ENCODE measurements at places on chromosomes 11 and 22.

GRCh38 chr11:128551611-128552335 lies 35.6 kb downstream of the ETS1 start:
- DNase-seq, result no peak

DNA sequence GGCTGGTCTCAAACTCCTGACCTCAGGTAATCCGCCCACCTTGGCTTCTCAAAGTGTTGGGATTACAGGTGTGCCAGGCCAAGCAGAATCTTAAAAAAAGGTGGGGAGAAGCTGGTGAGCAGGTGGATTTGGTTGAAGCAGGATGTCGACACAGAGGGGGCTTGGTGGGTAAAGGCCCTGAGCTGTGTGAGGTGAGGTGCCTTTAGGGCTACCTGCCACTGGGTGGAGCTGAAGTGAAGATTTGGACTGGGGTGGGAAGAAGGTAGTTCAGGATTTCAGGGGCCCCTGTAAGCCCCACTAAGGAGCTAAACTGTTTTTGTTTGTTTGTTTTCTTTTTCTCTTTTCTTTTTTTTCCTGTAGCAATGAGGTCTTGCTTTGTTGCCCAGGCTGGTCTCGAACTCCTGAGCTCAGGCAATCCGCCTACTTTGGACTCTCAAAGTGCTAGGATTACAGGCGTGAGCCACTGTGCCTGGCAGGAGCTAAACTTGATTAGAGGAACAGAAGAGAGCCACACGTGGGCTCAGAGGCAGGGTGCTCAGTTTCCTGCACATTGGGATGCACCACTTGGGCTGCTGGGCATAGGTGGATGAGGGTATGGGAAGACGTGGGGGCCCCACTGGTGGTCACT lies 6.0 kb downstream of the P2RX6 start:
- DNase-seq, result no peak

DNA sequence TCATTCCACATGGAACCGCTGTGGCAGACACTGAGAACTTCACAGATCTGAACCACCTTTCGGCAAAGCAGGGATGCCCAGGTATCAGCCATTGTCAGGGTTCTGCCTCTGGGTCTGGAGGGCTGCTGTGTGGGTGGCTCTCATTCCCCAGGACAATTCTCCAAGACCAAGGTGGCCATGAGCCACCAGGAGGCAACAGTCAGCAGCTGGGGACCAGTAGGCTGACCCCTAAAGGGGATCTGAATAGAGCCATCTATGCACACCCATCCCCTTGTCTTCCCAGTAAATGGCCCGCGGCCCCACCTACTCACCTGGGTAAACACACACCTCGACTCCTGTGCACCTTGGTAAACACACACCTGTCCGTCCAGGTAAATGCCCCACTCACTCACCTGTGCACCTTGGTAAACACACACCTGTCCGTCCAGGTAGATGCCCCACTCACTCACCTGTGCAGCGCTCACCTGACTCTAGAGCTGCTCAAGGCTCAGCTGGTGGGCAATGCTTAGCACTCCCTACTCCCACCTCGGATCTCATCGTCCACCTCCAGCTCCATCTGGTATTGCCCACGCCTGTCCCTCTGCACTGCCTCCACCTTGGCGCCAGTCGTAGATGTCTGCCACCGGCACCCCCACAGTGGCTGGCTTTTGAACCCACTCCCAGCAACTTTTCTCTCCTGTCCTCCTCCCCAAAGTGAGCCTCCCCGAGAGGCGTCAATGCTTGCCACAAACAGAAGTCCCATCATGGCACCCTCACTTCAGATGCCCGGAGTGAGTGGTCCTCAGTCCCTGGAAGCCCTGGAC lies 10.2 kb downstream of the SLC25A1 start:
- no peak for DNase-seq

DNA sequence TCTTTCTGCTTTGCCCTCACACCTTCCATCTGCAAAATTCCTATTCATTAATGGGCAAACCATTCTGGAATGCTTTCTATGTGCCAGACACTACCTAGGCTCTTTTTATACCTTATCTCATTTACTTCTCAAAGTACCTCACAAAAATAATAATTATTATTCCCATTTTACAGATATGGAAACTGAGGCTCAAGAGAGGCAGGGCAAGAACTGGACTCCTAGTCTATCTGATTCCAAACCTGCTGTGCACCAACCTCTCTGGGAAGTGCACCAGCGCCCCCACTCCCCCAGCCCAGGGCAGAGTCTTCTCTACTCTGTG lies 826 bp upstream of the DGAT2 start:
- DNase-seq, result no peak

DNA sequence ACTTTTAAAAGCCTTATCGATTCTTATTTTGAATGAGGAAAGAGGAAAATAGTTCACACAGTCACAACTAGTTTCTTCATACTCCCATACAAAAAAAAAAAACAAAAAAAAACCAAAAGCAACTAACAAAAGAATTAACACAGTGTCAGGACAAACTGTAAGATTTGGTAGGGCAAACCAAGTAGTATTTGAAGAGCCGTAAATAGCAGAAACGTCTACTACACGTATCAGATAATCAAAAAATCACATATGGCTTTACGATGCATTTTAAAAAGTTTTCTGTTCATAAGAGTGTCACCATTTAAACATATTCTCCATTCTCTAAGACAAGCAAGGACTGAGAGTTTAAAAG lies 2.3 kb downstream of the PICALM start:
- no peak for DNase-seq

- DNase-seq, result no peak
These were observed 21.4 kb upstream of the DKK3 start for GRCh38 chr11:12029738-12030363.

- no peak for DNase-seq
These were observed 112.4 kb downstream of the CACNA1I start for GRCh38 chr22:39682994-39683393.

- no peak for DNase-seq
These were observed 47.1 kb upstream of the OPCML start for GRCh38 chr11:133579165-133580031.

GRCh38 chr11:62712861-62713260 lies 5.4 kb downstream of the GNG3 start:
- no peak for DNase-seq

DNA sequence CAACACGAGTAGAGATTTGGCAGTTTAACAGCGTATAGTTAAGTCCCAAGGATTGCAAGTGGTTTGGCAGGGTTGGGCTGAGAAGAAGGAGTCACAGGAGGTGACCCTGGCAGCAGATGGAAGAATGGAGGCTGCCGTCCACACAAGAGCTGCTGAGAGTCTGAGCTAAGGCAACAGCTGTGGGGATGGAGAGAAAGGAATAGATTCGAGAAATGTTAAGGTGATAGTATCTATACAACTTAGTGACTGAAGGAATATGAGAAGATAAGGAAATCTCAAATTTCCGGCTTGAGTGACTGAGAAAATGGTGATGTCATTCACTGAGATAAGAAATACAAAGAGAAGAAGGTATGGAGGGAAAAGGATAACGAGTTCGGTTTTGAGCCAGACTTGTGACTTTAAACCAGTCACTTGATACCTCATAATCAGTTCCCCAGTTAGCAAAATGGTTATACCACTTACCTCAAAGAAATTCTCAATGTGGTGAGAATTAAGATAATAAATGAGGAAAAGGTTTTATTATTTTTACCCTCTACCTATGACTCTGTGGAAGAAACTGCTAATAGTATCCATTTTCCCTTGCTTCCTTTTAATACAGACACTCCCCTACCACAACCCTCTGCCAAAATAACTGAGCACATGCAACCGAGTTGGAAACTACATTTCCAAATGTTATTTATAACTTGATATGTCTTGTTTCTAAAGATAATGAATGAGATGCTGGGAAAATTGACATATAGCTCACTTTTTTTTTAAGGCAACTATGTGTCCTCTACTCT lies 30.7 kb downstream of the FAM168A start:
- no peak for DNase-seq

DNA sequence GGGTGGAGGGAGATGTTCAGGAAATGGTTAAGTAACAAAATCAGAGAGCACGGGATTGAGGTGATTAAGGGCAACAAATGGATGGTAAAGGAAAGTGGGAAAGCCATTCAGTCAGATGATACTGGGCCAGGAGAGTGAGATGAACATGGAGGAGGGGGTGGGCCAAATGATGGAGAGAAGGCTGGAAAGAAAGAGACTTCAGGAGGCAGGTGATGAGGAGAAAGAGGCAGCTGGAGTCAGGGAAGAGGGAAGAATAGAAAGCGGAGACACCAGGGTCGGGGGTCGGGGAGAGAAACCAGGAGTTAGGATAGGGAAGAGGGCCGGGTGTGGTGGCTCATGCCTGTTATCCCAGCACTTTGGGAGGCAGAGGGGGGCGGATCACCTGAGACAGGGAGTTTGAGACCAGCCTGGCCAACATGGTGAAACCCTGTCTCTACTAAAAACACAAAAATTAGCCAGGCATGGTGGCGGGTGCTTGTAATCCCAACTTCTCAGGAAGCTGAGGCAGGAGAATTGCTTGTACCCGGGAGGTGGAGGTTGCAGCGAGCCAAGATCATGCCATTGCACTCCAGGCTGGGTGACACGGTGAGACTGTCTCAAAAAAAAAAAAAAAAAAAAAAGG lies 4.7 kb upstream of the KDM2A start:
- DNase-seq, result no peak

- no peak for DNase-seq
These were observed 176.7 kb downstream of the SWAP70 start for GRCh38 chr11:9840460-9841004.

- no peak for DNase-seq
These were observed 193.7 kb upstream of the TBCEL start for GRCh38 chr11:120830085-120830620.

GRCh38 chr11:47359162-47359561 lies 6.7 kb upstream of the MYBPC3 start:
- no peak for DNase-seq

DNA sequence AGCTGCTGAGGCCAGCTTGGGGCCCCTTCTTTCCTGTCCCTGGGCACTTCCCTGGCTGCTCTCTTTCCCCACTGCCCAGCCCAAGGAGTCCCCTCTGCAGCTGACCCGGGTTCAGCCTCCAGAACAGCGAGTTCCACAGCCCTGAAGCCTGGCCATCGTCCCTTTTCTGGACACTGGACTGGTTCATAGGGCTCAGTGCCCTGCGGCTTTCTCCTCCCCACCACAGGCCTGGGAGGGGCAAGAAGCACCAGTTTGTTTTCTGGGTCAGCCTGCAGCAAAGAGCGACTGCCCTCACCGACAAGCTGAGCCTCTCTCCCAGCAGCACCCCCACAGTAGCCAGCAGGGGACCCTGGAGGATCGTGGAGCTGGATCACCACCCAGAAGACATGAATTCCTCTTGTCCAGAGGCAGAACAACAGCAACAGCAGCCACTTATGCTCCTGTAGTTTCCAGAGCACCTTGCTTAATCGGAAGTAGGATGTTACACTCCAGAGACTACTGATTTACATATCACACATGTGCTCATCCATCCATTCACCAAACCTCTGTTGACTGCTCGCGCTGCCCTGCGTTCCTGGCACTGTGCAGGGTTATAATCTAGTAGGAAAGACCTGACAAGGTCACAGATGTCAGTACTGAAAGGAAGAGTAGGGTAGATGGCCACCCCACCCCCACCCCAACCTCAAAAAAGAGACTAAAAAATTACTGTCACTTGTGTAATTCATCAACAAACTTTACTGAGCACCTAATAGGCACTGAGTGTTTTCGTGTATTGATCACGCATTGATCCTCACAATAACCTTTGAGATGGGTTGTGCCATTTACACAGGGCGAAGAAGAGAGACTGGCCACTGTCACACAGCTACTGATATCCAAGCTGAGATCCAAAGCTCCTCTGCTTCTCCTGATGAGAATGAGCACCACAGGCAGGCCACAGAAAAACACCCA lies 13.0 kb upstream of the CXCR5 start:
- DNase-seq, result peak; percentile 32

DNA sequence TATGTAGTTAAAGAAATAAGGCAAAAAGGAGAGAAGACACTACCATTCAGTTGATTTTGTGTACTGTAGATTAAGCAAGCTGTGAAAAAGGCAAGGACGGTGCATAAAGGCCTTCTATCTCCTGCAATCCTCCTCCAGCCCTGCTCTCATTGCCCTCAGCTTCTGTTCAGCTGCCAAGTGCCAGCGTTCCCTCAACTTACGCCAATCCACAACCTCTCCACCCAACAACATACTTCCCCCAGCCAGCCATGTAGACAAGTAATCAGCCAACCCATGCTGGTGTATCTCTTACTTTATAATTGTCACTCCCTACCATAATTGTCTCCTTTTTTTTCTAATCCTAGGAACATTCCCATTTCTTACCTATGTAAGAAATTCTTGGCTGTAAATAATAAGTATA lies 30.1 kb upstream of the ANO5 start:
- DNase-seq, result no peak

DNA sequence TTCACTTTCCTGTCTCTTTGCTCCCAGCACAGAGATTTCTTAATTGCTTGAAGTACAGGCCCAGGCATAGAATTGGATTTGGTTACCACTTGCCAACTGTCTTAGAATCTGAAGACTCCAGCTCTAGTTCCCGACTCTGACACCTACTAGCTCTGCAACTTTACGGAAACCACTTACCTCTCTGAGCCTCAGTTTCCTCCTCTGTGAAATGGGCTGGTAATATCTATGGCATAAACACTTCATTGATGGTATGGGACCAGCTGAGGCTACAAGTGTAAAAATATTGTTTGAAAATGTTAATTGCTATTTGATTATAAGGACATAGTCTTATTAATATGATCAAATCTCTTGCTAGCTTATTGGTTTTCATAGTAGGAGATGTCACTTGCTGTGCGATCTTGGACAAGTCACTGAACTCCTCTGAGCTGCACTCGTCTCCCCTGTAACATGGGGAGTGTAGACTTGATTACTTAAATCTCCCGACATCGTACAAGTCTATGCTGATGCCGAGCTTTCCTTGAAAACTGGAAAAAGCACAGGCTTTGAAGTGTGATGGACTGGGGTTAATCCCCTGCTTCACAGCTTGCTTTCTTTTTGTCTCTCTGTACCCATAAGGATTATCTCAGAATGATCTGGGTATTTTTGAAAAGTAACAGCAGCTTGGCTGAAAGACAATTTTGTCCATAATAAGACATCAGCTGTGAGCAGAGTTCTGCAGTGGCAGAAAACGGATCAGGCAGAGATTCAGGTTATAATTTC lies 11.8 kb upstream of the E2F8 start:
- no peak for DNase-seq

- DNase-seq, result peak; percentile 26
These were observed 12.5 kb downstream of the L3MBTL2 start for GRCh38 chr22:41217553-41218157.

- no peak for DNase-seq
These were observed 19.7 kb downstream of the ZNRF3 start for GRCh38 chr22:28903080-28903479.

DNA sequence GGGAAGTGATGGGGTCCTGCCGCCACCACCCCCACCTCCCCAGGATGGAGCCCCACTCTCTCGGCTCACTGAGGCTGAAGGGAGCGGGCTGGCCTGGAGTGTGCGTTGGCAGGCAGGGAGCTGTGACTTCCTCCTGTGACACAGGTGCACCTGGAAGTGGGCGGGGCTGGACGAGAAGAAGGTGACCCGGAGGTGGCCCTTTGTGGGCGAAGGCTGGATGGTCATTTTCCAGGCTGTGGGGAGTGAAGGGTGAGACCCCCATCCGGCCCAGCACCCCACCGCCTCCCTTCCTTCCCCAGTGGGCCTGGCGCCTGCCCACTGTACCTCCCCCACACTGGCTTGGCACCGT lies 15.3 kb downstream of the IL17REL start:
- DNase-seq, result no peak

- no peak for DNase-seq
These were observed 54.6 kb downstream of the KCNA4 start for GRCh38 chr11:29962243-29962642.

Measured in stimulated activated CD4-positive, alpha-beta T cell treated with anti-CD3 and anti-CD28 coated beads, Interleukin-12 subunit alpha, Interleukin-12 subunit beta, amount 100 ng/mL, for 48 hours (primary cell).